Glutamatergic neuron (in vitro differentiated cells): ENCODE measurements at places on chromosomes 2 and 18. TPM values are rescaled to one million over a fixed set of nuclear protein-coding genes. Genes with fewer than 3 reads are reported as not detected.

- H3K36me3 ChIP-seq: peaks cover 5% of the 10 kb centered on the region
- H3K27ac ChIP-seq: no peak overlapping the region
- H3K4me1 ChIP-seq: peaks cover 3% of the 10 kb centered on the region
- DNase-seq: no peak
- H3K4me3 ChIP-seq: no peak overlapping the region
Observed at GRCh38 chr2:45640576-45640975, 10.9 kb upstream of the PRKCE start.

- H3K4me1 ChIP-seq: peaks cover 2% of the 10 kb centered on the region
- H3K27ac ChIP-seq: no peak overlapping the region
- no peak for DNase-seq
- H3K27me3 ChIP-seq: no peaks in the 10 kb centered on the region
- H3K4me3 ChIP-seq: no peak overlapping the region
- H3K36me3 ChIP-seq: no peaks in the 10 kb centered on the region
Observed at GRCh38 chr18:65016631-65017371, 734.0 kb upstream of the CDH7 start.

- peaks cover 11% of the 10 kb centered on the region for H3K27me3 ChIP-seq
- peak overlapping the region; percentile 91 for H3K4me3 ChIP-seq
- H3K36me3 ChIP-seq: no peaks in the 10 kb centered on the region
- peak overlapping the region; percentile 56 for H3K27ac ChIP-seq
- H3K4me1 ChIP-seq: peaks cover 21% of the 10 kb centered on the region
- DNase-seq: peak; percentile 51
Observed at GRCh38 chr2:202032846-202033316, 774 bp upstream of the FZD7 start.

Gene CBLN2
- total RNA-seq: 0.17 TPM

Gene TLX2
- 21.2 TPM for total RNA-seq

- no peak for DNase-seq
- no peak overlapping the region for H3K27ac ChIP-seq
- H3K4me3 ChIP-seq: no peak overlapping the region
- peaks cover 3% of the 10 kb centered on the region for H3K27me3 ChIP-seq
- no peaks in the 10 kb centered on the region for H3K36me3 ChIP-seq
- H3K4me1 ChIP-seq: peaks cover 16% of the 10 kb centered on the region
Observed at GRCh38 chr2:65602603-65603235, 170.3 kb upstream of the SPRED2 start.

Gene CRYGC
- not detected for total RNA-seq

DNA sequence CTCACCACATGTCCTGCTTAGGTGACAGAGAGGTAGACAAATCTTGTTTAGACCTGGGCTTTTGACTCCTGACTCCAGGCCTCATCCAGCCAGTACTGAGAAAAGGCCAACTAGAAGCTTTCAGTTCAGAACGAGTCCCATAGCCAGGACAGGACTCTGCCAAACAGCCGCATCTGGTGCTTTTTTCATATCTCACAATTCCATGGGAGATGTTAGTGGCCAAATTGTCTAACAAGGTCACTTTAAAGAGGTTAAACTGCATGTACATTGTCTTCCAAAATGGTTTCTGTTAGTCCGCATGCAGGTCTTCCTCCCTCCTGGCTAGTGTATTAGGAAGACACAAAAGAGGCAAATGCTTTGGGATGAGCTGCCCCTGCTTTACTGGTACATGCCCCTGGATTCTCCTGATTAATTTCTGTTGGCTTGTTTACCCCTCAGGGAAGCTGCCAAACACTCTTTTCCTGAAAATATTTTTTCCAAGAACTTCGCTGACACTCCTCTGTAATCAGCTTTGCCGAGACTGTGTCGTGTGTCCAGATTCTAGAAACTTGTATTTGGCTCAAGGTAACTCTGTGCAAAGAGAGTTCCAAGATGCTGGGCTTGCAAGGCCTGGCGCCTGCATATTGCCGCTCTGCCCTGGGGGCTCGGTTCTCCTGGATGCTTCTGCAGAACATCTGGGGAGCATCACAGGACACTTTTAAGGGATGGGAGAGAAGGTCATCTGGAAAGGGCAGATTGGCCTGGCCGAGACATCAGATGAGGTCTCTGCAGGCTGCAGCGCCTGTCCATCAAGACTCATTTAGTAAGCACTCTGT lies 209.2 kb upstream of the APCDD1 start:
- no peaks in the 10 kb centered on the region for H3K36me3 ChIP-seq
- H3K4me3 ChIP-seq: peak overlapping the region; percentile 40
- peak overlapping the region; percentile 75 for H3K27ac ChIP-seq
- H3K27me3 ChIP-seq: peaks cover 8% of the 10 kb centered on the region
- DNase-seq: no peak

DNA sequence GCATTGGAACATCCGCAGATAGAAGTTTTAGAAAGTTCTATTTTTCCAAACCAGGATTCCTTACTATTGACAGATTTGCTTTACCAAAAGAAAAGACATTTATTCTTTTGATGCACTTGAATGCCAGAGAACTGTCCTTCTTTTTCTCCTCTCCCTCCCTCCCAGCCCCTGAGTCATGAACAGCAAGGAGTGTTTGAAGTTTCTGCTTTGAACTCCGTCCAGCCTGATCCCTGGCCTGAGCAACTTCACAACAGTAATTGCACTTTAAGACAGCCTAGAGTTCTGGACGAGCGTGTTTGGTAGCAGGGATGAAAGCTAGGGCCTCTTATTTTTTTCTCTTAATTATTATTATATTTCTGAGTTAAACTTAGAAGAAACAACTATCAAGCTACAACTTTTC lies 33.6 kb downstream of the APCDD1 start:
- H3K36me3 ChIP-seq: peaks cover 16% of the 10 kb centered on the region
- H3K27ac ChIP-seq: no peak overlapping the region
- no peak for DNase-seq
- H3K4me3 ChIP-seq: no peak overlapping the region
- H3K4me1 ChIP-seq: peaks cover 10% of the 10 kb centered on the region

GRCh38 chr2:23826040-23826439 lies 100.9 kb downstream of the ATAD2B start:
- no peak for DNase-seq
- H3K27ac ChIP-seq: no peak overlapping the region
- H3K27me3 ChIP-seq: no peaks in the 10 kb centered on the region
- H3K4me1 ChIP-seq: no peaks in the 10 kb centered on the region

DNA sequence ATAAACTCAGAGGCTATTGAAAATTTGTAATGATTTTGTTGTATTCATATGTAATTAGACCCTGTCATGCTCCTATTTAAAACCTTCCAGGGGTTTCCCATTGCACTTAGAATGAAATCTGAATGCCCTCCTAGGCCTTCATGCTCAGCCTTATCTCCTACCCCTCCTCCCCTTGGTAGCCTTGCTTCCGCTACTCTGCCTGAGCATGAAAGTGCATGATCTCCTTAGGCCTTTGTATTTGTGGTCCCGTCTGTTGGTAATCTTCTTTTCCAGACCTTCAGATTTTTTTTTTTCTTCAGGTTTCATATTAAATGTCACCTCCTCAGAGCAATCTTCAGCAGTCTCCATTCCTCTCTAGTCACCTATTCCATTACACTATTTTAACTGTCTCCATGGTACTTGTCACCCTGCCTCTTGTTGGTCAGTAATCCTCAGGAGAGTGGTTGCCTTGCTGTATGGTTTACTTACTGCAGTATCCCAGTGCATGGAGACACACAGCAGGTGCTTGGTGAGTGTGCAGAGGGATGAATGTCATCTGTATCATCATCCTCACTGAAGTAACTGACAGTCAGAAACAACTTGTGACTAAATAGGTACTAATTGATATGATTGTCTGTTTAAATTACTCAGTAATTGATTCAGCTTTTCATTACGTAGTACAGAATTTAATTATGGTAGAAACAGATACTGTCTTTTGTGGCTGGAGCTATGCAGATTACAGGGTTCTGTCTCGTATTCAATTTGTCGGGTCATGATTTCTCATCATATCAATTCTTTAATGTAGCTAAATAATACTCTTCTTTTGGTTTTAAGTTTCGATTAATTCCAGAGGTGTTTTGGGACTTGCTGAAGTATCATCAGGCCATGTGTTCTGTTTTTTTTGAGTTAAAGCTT lies 63.9 kb downstream of the PHLPP1 start:
- H3K4me3 ChIP-seq: no peak overlapping the region
- H3K27me3 ChIP-seq: no peaks in the 10 kb centered on the region
- peak overlapping the region; percentile 55 for H3K27ac ChIP-seq
- DNase-seq: no peak
- peaks cover 7% of the 10 kb centered on the region for H3K4me1 ChIP-seq
- no peaks in the 10 kb centered on the region for H3K36me3 ChIP-seq

Gene CCDC74A
- total RNA-seq: 0.54 TPM

- no peak for DNase-seq
- no peak overlapping the region for H3K27ac ChIP-seq
- H3K36me3 ChIP-seq: no peaks in the 10 kb centered on the region
- H3K4me1 ChIP-seq: no peaks in the 10 kb centered on the region
- no peaks in the 10 kb centered on the region for H3K27me3 ChIP-seq
- no peak overlapping the region for H3K4me3 ChIP-seq
Observed at GRCh38 chr18:27075828-27076227, 109.3 kb downstream of the CHST9 start.

Gene YES1
- 17.1 TPM for total RNA-seq

Gene ZEB2
- 121 TPM for total RNA-seq

Gene NBEAL1
- total RNA-seq: 19.0 TPM

- no peak overlapping the region for H3K27ac ChIP-seq
- no peak overlapping the region for H3K4me3 ChIP-seq
Observed at GRCh38 chr2:241935774-241936173, 66.2 kb downstream of the RTP5 start.

Gene COLEC12
- total RNA-seq: 0.20 TPM

GRCh38 chr2:225074366-225074765 lies 32.1 kb upstream of the DOCK10 start:
- no peak for DNase-seq
- no peak overlapping the region for H3K4me3 ChIP-seq
- no peaks in the 10 kb centered on the region for H3K36me3 ChIP-seq
- H3K27me3 ChIP-seq: no peaks in the 10 kb centered on the region
- H3K4me1 ChIP-seq: peaks cover 11% of the 10 kb centered on the region
- no peak overlapping the region for H3K27ac ChIP-seq

- H3K27ac ChIP-seq: peak overlapping the region; percentile 16
- H3K4me1 ChIP-seq: peaks cover 14% of the 10 kb centered on the region
- peaks cover 9% of the 10 kb centered on the region for H3K27me3 ChIP-seq
Observed at GRCh38 chr2:1656961-1657841, 87.1 kb downstream of the PXDN start.

GRCh38 chr2:218962859-218963492 lies 3.5 kb downstream of the CDK5R2 start:
- H3K4me1 ChIP-seq: peaks cover 22% of the 10 kb centered on the region
- peak overlapping the region; percentile 100 for H3K4me3 ChIP-seq
- peak overlapping the region; percentile 96 for H3K27ac ChIP-seq
- peaks cover 6% of the 10 kb centered on the region for H3K36me3 ChIP-seq
- peaks cover 20% of the 10 kb centered on the region for H3K27me3 ChIP-seq
- DNase-seq: peak; percentile 94

- no peak overlapping the region for H3K27ac ChIP-seq
- H3K4me1 ChIP-seq: no peaks in the 10 kb centered on the region
- DNase-seq: no peak
- H3K36me3 ChIP-seq: peaks cover 12% of the 10 kb centered on the region
Observed at GRCh38 chr18:74562775-74563174, 28.5 kb downstream of the CNDP1 start.

GRCh38 chr2:168694866-168695265 lies 107.6 kb upstream of the NOSTRIN start:
- H3K4me3 ChIP-seq: no peak overlapping the region
- peaks cover 42% of the 10 kb centered on the region for H3K4me1 ChIP-seq
- no peak for DNase-seq
- peaks cover 10% of the 10 kb centered on the region for H3K36me3 ChIP-seq
- peak overlapping the region; percentile 11 for H3K27ac ChIP-seq
- H3K27me3 ChIP-seq: peaks cover 8% of the 10 kb centered on the region

DNA sequence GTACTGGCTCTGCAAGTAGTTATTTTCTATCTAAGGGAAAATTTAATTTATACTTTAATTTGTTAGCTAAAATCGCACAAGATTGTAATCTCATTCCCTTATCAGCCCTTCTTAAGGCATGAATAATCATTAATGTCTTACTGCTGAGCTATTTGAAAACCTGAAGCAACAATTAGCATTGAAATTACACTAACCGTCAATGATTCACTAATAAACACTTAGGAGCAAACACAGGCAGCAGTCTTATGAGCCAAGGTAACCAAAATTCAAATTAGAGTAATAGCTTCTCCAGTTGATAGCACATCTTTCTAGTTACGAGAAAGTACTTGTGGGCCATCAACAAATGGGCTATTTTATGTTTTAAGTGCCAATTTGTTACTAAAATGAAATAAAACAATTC lies 1289.7 kb downstream of the LRP1B start:
- H3K27ac ChIP-seq: no peak overlapping the region
- H3K27me3 ChIP-seq: no peaks in the 10 kb centered on the region
- no peaks in the 10 kb centered on the region for H3K36me3 ChIP-seq
- H3K4me3 ChIP-seq: no peak overlapping the region
- no peaks in the 10 kb centered on the region for H3K4me1 ChIP-seq

DNA sequence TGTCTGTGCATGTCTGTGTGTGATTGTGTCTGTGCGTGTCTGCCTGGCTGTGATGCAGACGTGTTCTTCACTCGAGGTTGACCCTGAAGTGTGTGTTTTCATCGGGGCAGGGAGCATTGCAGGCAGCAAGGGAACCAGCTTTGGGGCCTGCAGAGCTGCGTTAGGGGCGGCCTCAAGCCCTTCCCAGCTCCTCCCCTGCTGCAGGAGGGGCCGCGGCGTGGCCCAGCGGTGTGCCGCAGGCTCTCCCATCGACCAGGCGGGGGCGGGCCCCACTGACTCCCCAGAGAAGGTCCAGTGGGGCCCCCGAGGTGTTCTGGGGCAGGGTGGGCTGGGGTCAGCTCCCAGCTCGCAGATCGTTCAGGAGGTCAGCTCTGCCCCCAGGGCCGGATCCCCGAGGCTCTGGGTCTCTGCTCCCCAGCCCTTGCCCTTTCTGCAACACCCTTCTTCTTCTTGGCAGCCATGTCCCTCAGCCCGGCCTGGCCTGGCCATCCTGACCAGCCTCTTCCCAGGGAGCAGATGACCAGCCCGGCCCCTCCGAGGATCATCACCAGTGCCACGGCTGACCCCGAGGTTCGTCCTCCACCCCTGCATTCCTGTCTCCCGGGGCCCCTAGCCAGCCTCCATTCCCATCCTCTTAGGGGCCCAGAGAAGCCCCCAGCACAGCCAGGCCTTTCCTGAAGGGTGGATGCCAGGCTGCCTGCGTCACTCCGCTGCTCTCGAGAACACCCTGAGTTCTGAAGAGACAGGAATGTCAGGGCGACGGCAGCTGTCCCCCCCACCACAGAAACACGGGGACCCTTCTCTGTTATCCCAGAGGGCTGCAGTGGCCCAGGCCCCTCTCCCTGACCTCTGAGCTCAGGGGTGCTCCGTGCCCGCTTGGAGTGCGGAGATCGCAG lies 11.1 kb upstream of the KLHL30 start:
- DNase-seq: peak; percentile 20
- peaks cover 3% of the 10 kb centered on the region for H3K4me1 ChIP-seq
- no peaks in the 10 kb centered on the region for H3K36me3 ChIP-seq

GRCh38 chr2:174210862-174211261 lies 37.5 kb downstream of the OLA1 start:
- no peak overlapping the region for H3K27ac ChIP-seq
- DNase-seq: no peak
- H3K36me3 ChIP-seq: no peaks in the 10 kb centered on the region
- H3K4me3 ChIP-seq: no peak overlapping the region
- H3K27me3 ChIP-seq: no peaks in the 10 kb centered on the region

- no peak overlapping the region for H3K4me3 ChIP-seq
- DNase-seq: no peak
- peaks cover 7% of the 10 kb centered on the region for H3K36me3 ChIP-seq
- H3K4me1 ChIP-seq: no peaks in the 10 kb centered on the region
- no peak overlapping the region for H3K27ac ChIP-seq
Observed at GRCh38 chr2:112229348-112229747, 25.5 kb downstream of the ZC3H8 start.
